ENCODE measurements at places on chromosomes 6 and 20. TPM values are rescaled to one million over a fixed set of nuclear protein-coding genes. Genes with fewer than 3 reads are reported as not detected.

Gene DYNLT2
- 1.7 TPM for total RNA-seq

DNA sequence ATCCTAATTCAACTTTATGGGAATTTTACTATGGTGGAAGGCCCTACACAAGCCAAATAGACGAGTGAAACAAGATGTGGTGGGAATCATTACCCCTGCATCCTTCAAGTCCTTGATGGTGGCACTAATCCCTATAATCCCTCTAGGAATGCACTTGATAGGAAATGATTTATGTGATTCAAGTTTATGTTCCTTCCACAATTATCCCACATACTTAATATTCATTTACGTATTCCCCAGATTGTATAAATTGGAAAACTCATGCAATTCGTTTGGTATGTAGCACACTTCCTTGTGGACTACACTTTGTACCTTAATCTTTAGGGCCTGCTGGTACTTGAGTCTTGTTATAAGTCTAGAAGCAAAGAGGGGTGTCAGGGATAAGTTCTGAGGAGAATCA is 40.8 kb downstream of the PKIB start:
- DNase-seq: no peak

DNA sequence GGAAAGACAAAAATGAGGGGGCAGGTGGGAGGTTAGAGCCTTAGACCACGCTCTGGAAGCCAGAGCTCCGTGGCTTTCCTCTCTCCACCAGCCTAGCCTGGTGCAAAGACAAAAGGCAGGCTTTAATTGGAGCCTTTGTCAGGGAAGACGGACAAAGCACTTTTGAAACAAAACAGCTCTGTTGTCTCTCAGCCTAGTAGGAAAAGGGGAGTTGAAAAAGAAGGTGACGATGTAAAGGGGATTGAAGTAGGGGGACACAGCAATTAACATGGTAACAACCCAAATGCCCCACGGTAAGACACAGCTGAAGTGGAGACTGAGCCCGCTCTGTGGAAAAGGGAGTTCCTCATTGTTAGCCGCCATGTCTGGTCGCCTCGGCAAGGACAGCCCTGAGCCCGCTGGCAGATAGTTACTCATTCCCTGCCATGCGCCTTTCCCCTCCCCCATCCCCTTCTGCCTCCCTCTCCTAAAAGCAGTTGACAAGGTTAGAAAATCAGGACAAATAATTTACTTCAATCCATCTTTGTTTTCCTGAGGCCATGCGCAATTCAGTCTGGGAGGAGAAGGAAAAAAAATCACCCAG is 93.0 kb downstream of the TCP11 start:
- peak; percentile 74 for DNase-seq

Gene PHACTR3
- total RNA-seq: not detected

- DNase-seq: no peak
Observed at GRCh38 chr6:150252714-150253444, 110.0 kb downstream of the PPP1R14C start.

Gene PTCRA
- not detected for total RNA-seq

DNA sequence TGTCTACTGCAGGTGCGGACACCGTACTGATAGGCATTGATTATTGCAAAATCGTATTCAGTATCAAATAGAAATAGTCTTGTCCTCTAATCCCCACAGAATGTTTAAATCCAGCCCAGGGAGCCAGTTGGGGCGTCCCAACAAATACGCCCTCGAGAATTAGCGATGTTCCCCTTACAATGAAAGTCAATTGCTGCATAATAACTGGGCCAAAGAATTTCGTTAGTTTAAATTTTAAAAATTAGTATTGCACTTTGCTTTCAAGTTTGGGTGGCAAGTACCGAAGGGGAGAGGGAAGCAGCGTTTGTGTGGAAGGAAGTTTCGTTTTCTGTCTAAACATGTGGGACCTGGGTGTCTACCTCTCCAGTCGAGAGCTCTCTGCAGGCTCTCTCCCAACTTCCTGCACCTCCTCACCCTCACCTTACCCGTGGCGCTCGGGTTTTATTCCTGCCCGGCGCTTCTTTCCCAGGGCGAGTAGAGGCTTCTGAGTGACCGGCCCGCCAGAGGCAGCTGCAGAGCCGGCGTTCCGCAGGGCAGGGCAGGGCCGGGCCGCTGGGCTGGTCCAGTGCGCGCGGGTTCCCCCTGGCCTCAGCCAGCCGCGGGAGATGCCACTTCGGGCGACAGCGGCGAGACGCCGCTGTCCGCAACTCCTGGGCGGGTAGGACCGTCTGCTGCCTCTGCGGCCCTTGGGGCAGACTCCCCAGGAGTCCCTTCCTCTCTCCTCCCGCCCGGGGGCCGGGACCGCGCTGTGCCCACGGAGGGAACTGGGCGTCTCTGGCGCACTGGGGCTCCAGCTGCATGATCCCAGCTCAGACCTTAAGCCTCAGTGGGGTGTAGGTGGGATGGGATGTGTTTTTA is 862 bp upstream of the TFAP2C start:
- DNase-seq: peak; percentile 81

DNA sequence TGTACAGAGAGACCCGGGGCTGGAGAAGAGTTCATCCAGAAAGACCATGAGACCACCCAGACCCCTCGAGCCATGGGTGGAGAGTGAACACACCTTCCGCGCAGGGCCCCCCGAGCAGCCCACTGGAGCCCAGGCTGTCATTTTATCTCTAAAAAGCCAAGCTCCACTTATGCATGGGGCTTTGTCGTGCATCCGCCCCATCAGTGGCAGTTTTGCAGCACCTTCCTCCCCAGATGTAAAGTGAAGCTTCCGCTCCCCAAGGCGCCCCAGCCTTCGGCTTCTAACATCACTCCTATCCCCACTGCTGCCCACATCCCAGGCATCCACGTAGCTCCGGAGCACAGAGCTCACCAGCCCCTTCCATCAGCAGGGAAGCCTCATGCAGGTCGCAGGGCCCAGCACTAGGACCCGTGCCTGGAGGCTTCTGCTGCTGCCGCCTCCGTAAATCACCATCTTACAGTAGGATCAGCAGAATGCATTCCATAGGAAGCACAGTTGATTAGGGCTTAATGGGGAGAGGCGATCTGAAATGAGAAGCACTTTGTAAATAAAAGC is 301.1 kb downstream of the TAF4 start:
- peak; percentile 28 for DNase-seq

DNA sequence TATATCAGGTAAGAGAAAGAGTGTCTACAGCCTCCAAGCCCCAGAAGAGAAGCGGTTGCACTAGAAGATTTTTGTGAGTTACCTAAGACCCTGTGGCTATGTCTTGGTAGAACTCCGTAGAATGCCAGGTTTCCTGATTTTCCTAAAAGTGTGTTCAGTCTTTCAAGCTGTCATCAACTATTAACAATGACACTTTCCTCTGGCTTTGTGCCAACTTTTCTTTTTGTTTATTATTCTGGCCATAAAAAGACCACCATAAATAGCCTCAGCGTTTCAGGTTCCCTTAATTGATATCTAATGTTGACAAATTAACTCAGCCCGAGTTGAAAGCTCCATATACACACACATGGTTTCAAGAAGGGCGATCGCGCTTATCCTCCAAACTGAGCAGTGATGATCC is 1.2 kb downstream of the PAK5 start:
- DNase-seq: no peak

Gene DEFB113
- not detected for total RNA-seq

Gene LHFPL5
- not detected for total RNA-seq

- peak; percentile 92 for DNase-seq
Observed at GRCh38 chr6:33312361-33313104, 1.3 kb downstream of the TAPBP start.

Gene MRAP2
- 9.5 TPM for total RNA-seq

Gene CDS2
- total RNA-seq: 65.5 TPM

Gene EYA4
- total RNA-seq: 0.26 TPM

Gene SLC17A1
- total RNA-seq: not detected

DNA sequence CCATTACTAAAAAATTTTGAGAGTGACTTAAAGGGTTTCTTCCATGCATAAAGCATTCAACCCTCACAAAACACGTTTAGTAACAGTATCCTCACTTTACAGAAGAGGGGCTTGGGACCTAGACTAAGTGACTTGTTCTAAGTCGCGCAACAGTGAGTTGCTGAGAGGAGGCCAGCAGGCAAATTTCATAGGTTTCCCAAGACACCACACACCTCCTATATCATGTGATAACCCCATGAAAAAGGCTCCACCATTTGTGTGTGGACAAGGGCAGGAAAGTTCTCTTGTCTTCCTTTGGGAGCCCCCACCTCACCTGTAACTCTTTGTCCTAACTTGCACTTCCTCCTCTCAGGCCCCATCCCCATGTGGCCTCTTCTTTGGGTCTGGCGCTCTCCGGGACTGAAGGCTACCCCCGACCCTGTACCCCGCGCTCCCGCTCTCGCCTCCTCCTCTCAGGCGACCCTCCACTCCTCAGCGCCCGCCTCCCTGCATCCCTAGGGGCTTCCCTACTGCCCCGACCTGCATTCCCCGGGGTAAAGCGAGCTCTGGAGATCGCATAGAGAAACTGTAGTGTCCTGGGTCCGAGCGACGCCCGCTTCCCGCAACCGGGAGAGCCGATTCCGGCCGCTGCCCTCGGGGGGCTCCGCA is 392 bp downstream of the PSMB8 start:
- DNase-seq: peak; percentile 77

- DNase-seq: no peak
Observed at GRCh38 chr6:134249239-134249758, 68.6 kb downstream of the SGK1 start.

GRCh38 chr6:6699741-6700367 is 111.3 kb downstream of the LY86 start:
- DNase-seq: peak; percentile 68

Gene HLA-DMB
- 0.50 TPM for total RNA-seq

GRCh38 chr6:94065707-94066337 is 646.5 kb upstream of the EPHA7 start:
- no peak for DNase-seq

DNA sequence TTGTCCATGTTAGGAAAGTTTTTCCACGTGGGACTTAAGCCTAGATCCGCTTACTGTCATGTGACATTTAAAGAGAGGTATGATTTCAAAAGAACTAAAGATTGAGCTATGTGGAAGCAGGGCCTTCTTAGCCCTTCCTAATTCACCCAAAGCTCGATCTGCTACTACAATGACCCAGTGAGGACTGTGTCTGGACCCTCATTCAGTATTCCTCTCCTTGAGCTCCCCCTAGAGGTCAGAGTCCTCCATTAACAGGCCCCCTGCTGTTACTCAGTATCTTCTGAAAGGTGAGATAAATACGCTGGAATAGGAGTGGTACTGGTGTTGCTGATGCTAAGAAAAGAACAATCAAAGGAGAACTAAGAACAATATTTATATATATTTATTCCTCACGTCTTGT is 414.0 kb downstream of the GJA1 start:
- DNase-seq: peak; percentile 94

Gene OTOR
- not detected for total RNA-seq

DNA sequence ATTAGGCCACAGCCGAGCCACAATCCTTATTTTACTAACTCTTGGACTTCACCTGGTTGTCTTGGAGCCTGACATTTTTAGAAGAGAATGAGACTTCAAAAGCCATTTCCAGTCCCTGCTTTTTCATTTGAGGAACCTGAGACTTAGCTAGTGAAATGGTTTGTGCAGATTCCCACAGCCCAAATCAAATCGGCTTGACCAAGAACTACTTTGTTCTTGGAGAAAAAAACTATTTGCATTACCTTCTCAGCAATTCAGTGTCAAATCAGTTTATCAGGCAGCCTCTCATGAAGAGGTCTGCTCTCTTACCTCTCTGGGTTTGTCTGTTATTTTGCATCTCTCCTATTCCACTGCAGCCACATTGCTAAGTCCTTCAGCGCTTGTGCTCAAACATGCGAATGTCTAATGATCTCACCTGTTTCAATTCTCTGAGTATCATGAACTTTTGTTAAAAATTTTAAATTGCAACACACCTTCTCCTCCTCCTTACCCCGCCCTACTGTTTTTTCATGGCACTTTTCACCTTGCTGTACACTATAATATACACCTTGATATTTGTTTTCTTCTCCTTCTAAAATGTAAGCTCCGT is 573 bp upstream of the IFNGR1 start:
- no peak for DNase-seq

- DNase-seq: no peak
Observed at GRCh38 chr6:53134601-53135235, 13.9 kb downstream of the GCM1 start.

Gene RAB44
- total RNA-seq: not detected

Gene DEF6
- 6.5 TPM for total RNA-seq

DNA sequence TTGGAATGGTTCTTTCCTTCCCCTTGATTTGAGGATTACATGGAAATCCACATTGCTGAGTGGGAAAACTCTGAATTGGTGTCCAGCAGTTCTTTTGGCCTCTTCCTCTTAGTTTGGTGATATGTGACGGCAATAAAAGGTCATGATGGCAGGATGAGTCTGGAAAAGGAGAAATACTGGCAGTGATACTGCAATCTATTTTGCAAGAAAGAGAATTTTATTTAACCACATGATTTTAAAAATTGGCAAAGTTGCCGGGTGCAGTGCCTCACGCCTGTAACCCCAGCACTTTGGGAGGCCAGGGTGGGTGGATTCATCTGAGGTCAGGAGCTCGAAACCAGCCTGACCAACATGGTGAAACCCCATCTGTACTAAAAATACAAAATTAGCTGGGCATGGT is 73.1 kb downstream of the ADTRP start:
- no peak for DNase-seq

Gene TRAM2
- total RNA-seq: 19.3 TPM

Gene NT5E
- 0.29 TPM for total RNA-seq

GRCh38 chr6:114419175-114419574 is 76.4 kb upstream of the HS3ST5 start:
- no peak for DNase-seq

DNA sequence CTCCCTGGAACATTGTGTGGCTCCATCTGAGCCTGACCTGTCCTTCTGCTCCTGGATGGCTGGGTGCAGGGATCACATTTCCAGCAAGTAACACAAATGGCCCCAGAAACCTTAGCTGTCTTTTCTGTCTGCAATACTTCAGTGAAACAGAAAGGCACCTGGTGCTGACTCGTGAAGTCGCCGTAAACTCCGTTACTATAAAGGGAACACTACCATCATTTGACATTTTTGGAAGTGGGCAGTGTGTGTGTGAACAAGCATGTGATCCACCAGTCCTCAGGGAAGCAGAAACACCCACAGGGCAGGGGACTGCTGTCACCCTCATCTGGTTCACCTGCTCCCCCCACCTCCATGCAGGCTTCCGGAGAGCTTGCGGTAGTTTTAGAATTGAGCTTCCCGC is 23.9 kb downstream of the SERPINB6 start:
- DNase-seq: peak; percentile 29

Gene TP53TG5
- 1.1 TPM for total RNA-seq

Gene IYD
- not detected for total RNA-seq

Gene HLA-DQA1
- total RNA-seq: 1.2 TPM

Gene RIPPLY2
- 0.88 TPM for total RNA-seq

GRCh38 chr6:98579079-98579478 is 255.3 kb upstream of the POU3F2 start:
- no peak for DNase-seq

GRCh38 chr20:31811796-31812728 is 7.1 kb upstream of the MYLK2 start:
- DNase-seq: no peak

Gene C20orf202
- total RNA-seq: not detected

DNA sequence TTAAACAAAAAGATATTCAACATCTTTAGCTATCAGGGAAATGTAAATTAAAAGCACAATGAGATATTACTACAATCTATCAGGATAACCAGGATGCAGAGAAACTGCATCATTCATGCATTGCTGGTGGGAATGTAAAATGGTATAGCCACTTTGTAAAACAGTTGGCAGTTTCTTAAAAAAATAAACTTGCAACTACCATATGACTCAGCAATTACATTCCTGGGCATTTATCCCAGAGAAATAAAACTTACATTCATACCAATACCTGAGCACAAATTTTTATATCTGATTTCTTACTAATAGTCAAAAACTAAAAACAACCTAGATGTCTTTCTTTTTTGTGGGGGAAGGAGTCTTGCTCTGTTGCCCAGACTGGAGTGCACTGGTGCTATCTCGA is 190.3 kb upstream of the TAB2 start:
- no peak for DNase-seq
